Left kidney (tissue), 8 donors: ENCODE measurements at places on chromosomes 1 and 21. TPM values are rescaled to one million over a fixed set of nuclear protein-coding genes. Genes with fewer than 3 reads are reported as not detected.
A peak's percentile ranks its signal among the peaks of the same experiment; 100 is the strongest.

Gene ITSN1
- 56.2 TPM for polyA plus RNA-seq

Gene CELA3A
- not detected for polyA plus RNA-seq

Gene BLACAT1
- polyA plus RNA-seq = 3.6 TPM

Gene WNT9A
- 1.3 TPM for polyA plus RNA-seq

Gene ANKRD65
- 8.5 TPM for polyA plus RNA-seq

DNA sequence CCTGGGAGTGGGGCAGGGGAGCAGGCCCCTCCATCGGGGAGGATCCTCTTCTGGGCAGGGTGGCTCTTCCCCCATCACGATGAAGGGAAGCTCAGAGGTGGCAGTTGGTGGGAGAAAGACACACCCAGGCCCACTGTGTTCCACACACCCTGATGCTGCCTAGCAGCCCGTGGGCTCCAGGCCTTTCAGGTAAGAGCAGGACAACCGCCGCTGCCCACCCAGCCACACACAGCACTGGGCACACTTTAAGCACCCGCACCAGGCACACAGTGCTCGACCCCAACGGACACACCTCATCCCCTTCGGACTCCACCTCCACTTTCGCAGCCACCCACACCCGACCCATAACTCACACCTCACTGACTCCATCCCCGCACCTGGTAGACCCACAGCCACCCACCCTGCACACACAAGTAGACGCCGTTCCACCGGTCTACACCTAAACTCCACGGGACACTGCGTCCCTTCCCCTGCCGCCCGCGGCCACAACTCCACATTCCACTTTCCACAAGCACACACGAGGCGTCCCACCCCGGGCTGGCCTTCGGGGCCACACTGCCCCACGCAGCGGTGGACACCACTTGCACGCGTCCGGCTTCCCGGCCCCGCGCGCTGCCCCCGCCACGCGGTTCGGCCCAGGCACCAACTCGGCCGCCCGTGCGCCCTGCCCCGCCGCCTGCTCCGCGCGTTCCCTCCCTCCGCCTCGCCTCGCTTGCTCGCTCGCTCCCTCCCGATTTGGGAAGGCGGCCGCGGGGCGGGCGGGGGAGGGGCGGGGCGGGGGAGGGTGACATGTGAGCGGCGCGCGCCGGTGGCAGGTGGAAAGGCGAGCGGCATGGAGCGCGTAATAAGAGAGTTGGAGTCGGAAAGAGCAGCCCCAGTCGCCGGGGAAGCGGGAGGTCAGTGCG lies at the start of gene KCNQ4:
Gene KCNQ4, plus strand, starts transcription at position 787 of the 905 bp plus-strand sequence. CDS start 307 bp downstream, outside the sequence.
- DNase-seq = no peak

DNA sequence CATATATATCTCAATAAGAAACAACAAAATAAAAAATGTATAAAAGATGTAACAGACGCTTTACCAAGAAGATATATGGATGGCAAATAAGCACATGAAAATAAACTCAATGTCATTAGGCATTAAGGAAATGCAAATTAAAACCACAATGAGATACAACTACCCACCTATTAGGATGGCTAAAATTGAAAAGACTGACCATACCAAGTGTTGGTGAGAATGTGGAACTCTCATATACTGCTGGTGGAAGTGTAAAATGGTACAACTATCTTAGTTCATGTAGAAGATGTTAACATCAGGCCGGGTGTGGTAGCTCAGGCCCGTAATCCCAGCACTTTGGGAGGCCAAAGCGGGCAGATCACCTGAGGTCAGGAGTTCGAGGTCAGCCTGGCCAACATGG lies 42.3 kb upstream of the TTC22 start:
- no peak for DNase-seq

- DNase-seq = peak; percentile 70
Measured at GRCh38 chr1:101996825-101997465, at the start of gene OLFM3. Gene OLFM3, minus strand, starts transcription at chr1:101996926.

DNA sequence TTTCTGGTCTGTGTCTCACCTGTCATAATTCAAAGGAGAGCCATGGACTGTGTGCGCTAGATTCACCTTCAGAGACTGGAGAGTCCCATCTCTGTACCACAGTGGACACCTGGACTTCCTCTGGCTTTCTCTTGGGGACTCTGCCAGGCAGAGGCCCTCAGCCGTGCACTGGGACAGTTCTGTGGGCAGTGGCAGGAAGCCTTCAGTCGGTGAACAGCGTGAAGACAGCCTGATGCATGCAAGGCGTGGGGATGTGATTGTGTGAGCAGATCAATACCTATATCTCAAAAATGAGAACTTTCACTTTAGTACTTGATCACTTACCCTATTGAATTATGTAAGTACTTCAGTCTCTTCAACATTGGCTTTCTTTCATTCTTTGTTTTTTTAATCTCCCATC lies 245.3 kb downstream of the DISC1 start:
- DNase-seq = no peak

GRCh38 chr1:94739521-94740061 lies 80.6 kb upstream of the SLC44A3 start:
- DNase-seq = no peak

- DNase-seq = peak; percentile 68
Measured at GRCh38 chr1:119372503-119373086, 4.0 kb downstream of the HAO2 start.

GRCh38 chr1:79353224-79353623 lies 346.7 kb upstream of the ADGRL4 start:
- DNase-seq = no peak

DNA sequence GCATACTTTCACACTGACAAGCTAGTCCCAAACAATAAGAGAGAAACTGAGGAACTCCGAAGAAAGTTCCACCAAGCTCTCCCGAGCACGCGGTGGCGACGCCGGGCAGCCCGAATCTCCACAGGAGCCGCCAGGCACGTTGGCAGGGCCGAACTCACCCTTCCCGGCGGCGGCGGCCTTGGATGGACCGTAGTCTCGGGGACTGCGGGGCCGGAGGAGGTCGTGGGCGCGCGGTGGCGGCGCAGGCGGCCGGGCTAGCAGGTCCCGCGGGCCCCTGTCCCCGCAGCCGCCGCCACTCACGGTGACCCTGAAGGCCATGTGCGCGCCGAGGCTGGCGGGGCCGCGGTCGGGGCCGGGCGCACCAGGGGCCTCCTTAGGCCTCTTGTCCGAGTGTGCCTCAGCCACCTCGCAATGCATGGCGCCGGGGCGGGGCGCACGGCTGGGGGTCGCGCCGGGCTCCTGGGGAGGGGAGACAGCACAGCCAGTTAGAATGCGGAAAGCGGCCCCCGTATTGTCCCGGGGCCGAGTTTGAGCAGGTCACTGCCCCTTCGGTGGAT lies 1.2 kb downstream of the GLIS1 start:
- no peak for DNase-seq

DNA sequence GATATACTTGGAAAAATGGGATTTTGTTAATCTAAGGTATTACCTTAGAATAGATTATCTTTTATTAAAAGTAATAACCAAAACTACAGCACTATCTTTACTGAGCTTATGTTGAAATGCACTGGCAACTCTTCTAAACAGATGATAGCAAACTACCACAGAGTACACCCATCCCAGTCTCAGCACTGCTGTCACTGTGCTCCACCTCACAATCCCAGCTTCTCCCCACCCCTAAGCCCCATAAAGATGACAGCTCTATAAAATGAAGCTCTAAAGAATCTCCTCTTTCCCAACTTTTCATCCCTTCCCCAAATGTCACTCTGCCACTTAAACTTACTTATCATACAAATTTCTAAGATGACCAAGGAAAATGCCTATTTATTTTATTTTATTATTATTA lies 6.4 kb downstream of the DSTYK start:
- DNase-seq = no peak

GRCh38 chr1:234607109-234608024 lies 2.6 kb downstream of the IRF2BP2 start:
- DNase-seq = no peak

- DNase-seq = no peak
Measured at GRCh38 chr1:22248746-22249145, 105.8 kb upstream of the WNT4 start.

DNA sequence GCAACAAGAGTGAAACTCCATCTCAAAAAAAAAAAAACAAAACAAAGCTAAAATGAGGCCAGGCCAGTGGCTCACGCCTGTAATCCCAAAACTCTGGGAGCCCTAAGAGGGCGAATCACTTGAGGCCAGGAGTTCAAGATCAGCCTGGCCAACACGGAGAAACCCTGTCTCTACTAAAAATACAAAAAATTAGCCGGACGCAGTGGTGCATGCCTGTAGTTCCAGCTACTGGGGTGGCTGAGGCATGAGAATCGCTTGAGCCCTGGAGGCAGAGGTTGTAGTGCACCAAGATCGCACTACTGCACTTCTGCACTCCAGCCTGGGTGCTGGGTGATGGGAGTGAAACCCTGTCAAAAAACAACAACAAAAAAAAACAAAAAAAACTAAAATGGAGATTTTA lies 191.2 kb upstream of the SGIP1 start:
- DNase-seq = no peak
